Muscle of leg (tissue), 16 donors: ENCODE measurements at places on chromosomes 4 and X. TPM values are rescaled to one million over a fixed set of nuclear protein-coding genes. Genes with fewer than 3 reads are reported as not detected.

GRCh38 chr4:7134737-7135388, 57.5 kb upstream of the SORCS2 start:
- DNase-seq = peak; percentile 94
- H3K27ac ChIP-seq = peak overlapping the region; percentile 51
- H3K36me3 ChIP-seq = no peaks in the 10 kb centered on the region
- peaks cover 4% of the 10 kb centered on the region for H3K27me3 ChIP-seq
- peaks cover 36% of the 10 kb centered on the region for H3K4me1 ChIP-seq
- H3K4me3 ChIP-seq = no peak overlapping the region

GRCh38 chr4:76458825-76459224, 23.8 kb downstream of the SHROOM3 start:
- peak; percentile 82 for DNase-seq
- peaks cover 6% of the 10 kb centered on the region for H3K4me1 ChIP-seq
- H3K27ac ChIP-seq = peak overlapping the region; percentile 90
- no peaks in the 10 kb centered on the region for H3K36me3 ChIP-seq
- no peak overlapping the region for H3K4me3 ChIP-seq
- H3K27me3 ChIP-seq = no peaks in the 10 kb centered on the region

DNA sequence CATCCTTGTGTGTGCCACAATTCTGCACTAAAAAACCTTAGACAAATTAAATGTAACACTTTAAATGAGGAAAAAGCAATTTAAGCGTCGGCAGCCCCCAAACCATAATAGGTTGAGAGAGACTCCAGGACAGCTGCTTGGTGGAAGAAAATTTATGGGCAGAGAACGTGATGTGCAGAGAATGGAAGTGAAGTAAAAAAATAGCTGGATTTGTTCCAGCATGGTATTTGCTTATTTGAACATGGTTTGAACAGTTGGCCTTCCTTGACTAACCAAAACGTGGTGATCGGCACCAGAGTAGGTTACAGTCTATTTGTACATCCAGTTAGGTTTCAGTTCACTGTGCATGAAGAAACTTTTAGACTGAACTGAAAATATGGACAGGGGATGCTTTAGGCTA, 343.0 kb upstream of the CPEB2 start:
- H3K4me3 ChIP-seq = no peak overlapping the region
- no peak for DNase-seq
- H3K4me1 ChIP-seq = no peaks in the 10 kb centered on the region
- no peak overlapping the region for H3K27ac ChIP-seq

DNA sequence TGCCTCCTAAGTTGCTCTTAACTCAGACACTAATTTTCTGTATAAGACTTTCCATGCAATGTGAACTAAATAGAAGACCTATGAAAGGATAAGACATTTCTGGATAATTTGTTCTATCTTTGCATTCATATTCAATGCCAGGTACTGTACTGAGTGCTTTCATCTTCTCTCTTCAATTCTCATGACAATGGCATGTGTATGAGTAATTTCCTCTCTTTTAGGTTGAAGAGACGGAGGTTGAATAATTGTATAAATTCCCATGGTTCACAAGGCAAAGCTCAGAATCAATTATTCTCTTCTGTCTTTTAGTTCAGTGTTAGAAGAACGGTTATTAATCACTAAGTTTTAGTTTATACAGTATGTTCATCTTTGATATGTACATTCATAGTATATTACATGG, 29.3 kb upstream of the CFAP299 start:
- H3K4me1 ChIP-seq = no peaks in the 10 kb centered on the region
- H3K4me3 ChIP-seq = no peak overlapping the region
- no peaks in the 10 kb centered on the region for H3K36me3 ChIP-seq
- H3K27ac ChIP-seq = no peak overlapping the region
- DNase-seq = no peak
- no peaks in the 10 kb centered on the region for H3K27me3 ChIP-seq

Gene TMSB15C
- 5.3 TPM for total RNA-seq

Gene TMEM255A
- 3.3 TPM for total RNA-seq

Gene AMTN
- total RNA-seq = not detected

Gene F9
- not detected for total RNA-seq

Gene ZFX
- total RNA-seq = 47.7 TPM

Gene TCEAL7
- total RNA-seq = 155 TPM
